MG63 (cell line): ENCODE measurements at places on chromosomes 5 and 9. TPM values are rescaled to one million over a fixed set of nuclear protein-coding genes. Genes with fewer than 3 reads are reported as not detected.

- no peak for DNase-seq
These were observed 39.2 kb downstream of the EXOSC2 start for GRCh38 chr9:130732793-130733221.

DNA sequence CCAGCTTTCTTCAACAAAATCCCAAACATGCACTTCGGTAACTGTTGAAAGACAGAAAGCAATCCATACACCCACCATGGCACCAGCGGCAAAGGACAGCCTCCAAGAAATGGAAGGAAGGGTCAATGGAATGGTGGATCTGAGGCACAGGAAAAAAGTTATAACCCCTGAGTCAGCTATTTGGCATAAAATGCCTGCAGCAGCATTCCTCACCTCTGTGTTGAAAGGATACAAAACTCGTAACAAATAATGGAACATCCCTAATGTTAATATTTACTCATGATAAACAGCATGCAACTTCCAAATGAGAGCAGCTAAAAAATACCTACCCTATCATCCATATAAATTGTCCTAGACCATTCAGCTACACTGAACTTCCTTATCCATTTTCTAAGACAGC is 9.4 kb downstream of the FBXW11 start:
- DNase-seq = no peak

- DNase-seq = no peak
These were observed 71.1 kb downstream of the ALDH7A1 start for GRCh38 chr5:126523818-126524510.

ANGPTL2 gene
- total RNA-seq = 7.1 and 8.1 TPM in 2 replicates
